ENCODE measurements at places on chromosomes 2 and 18.

- no peak for DNase-seq
Measured at GRCh38 chr2:150643114-150643725, 155.8 kb upstream of the RND3 start.

DNA sequence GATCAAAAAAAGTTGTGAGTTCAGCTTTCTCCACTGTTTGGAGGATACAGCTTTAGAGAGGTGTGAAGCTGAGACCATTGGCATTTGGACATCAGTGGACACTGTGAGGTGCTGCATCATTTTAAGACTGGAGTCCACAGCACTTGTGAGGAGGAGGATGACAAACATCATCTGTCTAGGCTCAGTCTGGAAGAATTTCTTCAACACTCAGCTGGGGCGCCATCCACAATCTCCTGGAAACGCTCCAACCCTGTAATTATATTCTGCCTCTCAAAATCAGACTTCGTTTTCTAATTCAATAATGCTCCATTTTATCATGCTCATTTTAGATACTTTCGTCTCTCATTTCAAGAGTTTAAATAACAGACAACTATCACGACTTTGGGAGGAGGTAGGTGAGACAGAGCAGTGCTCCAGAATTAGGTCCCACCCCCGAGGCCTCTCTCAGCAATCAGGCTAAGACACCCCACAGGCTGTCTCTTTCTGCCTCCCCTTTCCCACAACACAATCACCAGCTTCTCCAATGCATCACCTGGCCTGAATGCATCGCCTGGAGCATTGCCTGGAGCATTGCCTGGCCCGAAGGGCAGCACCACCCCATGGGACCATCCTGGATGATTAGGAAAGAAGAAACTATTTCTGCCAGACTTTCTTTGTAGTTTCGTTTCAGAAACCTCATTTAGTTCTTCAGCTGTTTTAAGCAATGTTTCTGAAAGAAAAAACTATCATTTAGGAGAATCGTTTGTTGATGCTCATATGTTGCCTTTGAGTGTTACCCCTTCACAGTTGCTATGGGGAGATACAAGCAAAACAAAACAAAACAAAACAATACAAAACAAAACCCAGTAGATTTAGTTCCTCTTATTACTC is 37.0 kb upstream of the DPP10 start:
- no peak for DNase-seq

GRCh38 chr2:69770193-69770702 is 28.3 kb downstream of the ANXA4 start:
- DNase-seq = no peak

GRCh38 chr2:108565778-108566375 is 31.6 kb downstream of the LIMS1 start:
- no peak for DNase-seq

DNA sequence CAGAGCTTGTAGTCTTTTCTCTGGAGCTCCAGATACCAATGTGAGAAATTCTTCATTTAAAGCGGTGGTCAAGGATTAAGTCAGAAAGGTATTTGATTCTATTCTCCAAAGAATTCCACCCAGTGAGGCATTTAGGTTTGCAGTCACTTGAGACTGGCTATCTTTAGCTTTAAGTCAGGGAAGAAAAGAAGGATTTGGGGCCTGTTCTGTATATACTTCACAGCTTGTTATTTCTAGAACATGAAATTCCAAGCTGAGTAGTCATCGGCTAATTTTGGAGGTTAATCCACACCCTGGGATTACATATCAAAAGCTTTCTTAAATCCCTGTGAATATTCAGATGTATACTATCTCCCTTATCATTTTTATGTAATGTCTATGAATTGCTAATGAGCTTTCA is 39.4 kb downstream of the MYOM1 start:
- no peak for DNase-seq

GRCh38 chr18:9919564-9920232 is 5.9 kb downstream of the VAPA start:
- DNase-seq = no peak

GRCh38 chr2:47554311-47554905 is 151.5 kb downstream of the MSH2 start:
- no peak for DNase-seq

All from stimulated activated CD8-positive, alpha-beta memory T cell treated with anti-CD3 and anti-CD28 coated beads, Interleukin-4, amount 100 ng/mL, for 4 hours (primary cell).